Small intestine (tissue), 16 donors: ENCODE measurements at places on chromosomes 13 and 19. TPM values are rescaled to one million over a fixed set of nuclear protein-coding genes. Genes with fewer than 3 reads are reported as not detected.

Gene FXYD7
- polyA plus RNA-seq = 0.38 TPM

Gene DCLK1
- not detected for polyA plus RNA-seq

Gene MISP3
- 13.0 TPM for polyA plus RNA-seq

Gene TMEM59L
- polyA plus RNA-seq = 1.3 TPM

Gene GTF3A
- 98.2 TPM for polyA plus RNA-seq

Gene ZNF345
- 0.54 TPM for polyA plus RNA-seq

Gene CD37
- 2.7 TPM for polyA plus RNA-seq

Gene CBY2
- not detected for polyA plus RNA-seq

Gene PRTN3
- polyA plus RNA-seq = 0.41 TPM

DNA sequence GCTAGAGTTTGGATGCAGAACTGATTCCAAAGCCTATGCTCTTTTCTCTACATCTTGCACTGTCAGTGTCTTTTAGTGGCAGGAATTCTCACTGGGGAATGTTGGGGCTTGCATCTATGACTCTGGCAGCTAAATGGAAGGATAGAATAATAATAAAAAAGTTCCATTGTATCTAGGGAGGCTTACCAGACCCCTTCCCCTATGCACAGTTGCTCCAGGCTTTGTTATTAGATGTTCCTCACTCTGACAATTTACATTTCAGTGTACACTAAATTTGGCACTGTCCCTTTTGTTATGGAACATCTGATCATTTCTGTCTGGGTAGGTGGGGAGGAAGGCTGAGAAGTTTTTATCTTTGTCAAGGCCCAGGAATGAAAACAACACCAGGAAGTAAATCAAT lies 3.7 kb upstream of the TRIM13 start:
- H3K4me1 ChIP-seq = no peaks in the 10 kb centered on the region
- no peak overlapping the region for H3K27ac ChIP-seq
- no peaks in the 10 kb centered on the region for H3K27me3 ChIP-seq
- DNase-seq = no peak

- DNase-seq = no peak
- peaks cover 4% of the 10 kb centered on the region for H3K36me3 ChIP-seq
- H3K27ac ChIP-seq = no peak overlapping the region
- no peak overlapping the region for H3K4me3 ChIP-seq
Measured at GRCh38 chr13:41064493-41064892, 3.2 kb downstream of the WBP4 start.

- H3K36me3 ChIP-seq = no peaks in the 10 kb centered on the region
- H3K4me3 ChIP-seq = peak overlapping the region; percentile 53
- H3K27ac ChIP-seq = peak overlapping the region; percentile 74
- no peak for DNase-seq
- H3K4me1 ChIP-seq = peaks cover 3% of the 10 kb centered on the region
- no peaks in the 10 kb centered on the region for H3K27me3 ChIP-seq
Measured at GRCh38 chr19:52188822-52189734, 774 bp upstream of the PPP2R1A start.

GRCh38 chr19:54317108-54317964 lies 4.4 kb upstream of the LILRA5 start:
- H3K36me3 ChIP-seq = no peaks in the 10 kb centered on the region
- no peaks in the 10 kb centered on the region for H3K4me1 ChIP-seq
- no peaks in the 10 kb centered on the region for H3K27me3 ChIP-seq

GRCh38 chr13:94656176-94656575 lies 54.5 kb downstream of the GPR180 start:
- H3K4me1 ChIP-seq = no peaks in the 10 kb centered on the region
- H3K4me3 ChIP-seq = no peak overlapping the region
- no peaks in the 10 kb centered on the region for H3K27me3 ChIP-seq
- no peak for DNase-seq

GRCh38 chr13:23703246-23703860 lies 133.1 kb downstream of the TNFRSF19 start:
- H3K27ac ChIP-seq = no peak overlapping the region
- no peaks in the 10 kb centered on the region for H3K27me3 ChIP-seq
- no peak for DNase-seq
- H3K4me3 ChIP-seq = no peak overlapping the region
- H3K4me1 ChIP-seq = no peaks in the 10 kb centered on the region

DNA sequence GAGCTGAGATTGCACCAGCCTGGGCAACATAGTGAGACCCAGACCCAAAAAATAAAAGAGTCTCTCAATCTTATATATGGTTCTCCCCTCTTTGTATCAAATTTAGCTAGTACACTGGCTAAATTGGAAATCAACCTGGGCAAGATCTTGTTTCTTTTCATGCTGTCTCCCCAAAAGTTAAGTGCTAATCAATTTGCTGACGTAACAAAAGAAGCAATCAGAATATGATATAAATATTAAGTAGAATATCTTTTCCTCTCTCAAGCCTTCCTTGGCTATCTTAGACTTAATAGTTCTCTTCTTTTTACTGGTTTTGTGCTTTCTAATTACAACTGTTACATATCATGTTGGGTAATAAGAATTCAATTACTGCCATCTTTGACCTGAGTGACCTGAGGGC lies 258.9 kb downstream of the KCNRG start:
- no peaks in the 10 kb centered on the region for H3K27me3 ChIP-seq
- H3K4me3 ChIP-seq = no peak overlapping the region
- H3K27ac ChIP-seq = no peak overlapping the region
- H3K36me3 ChIP-seq = no peaks in the 10 kb centered on the region
- no peaks in the 10 kb centered on the region for H3K4me1 ChIP-seq
- DNase-seq = no peak

- no peak overlapping the region for H3K4me3 ChIP-seq
- no peaks in the 10 kb centered on the region for H3K36me3 ChIP-seq
- H3K27me3 ChIP-seq = no peaks in the 10 kb centered on the region
- no peak for DNase-seq
Measured at GRCh38 chr13:101655435-101655834, 203.0 kb downstream of the ITGBL1 start.

DNA sequence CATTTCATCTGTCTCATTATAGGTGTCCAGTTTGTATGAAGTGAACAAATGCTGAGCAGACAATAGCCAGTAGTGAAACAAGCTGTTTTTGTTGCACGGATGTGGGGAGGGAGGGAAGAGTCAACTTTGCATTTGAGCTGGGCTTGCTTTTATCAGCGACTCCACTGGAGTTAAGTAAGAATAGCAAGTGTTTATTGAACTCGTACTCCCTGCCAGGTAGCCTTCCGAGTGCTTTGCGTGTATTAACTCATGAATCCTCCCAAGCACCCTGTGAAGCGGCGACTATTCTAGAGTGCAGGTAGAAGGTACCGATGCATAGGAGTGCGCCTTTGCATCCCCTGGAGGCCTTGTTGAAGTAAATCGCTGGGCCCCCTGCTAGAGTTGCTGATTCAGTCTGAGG lies 4.7 kb upstream of the ZNF444 start:
- no peaks in the 10 kb centered on the region for H3K27me3 ChIP-seq
- no peak overlapping the region for H3K4me3 ChIP-seq
- no peaks in the 10 kb centered on the region for H3K4me1 ChIP-seq
- no peak overlapping the region for H3K27ac ChIP-seq
- H3K36me3 ChIP-seq = no peaks in the 10 kb centered on the region

GRCh38 chr19:795073-795611 lies 2.1 kb upstream of the PTBP1 start:
- no peak for DNase-seq
- H3K27ac ChIP-seq = no peak overlapping the region
- H3K4me3 ChIP-seq = no peak overlapping the region
- no peaks in the 10 kb centered on the region for H3K27me3 ChIP-seq

DNA sequence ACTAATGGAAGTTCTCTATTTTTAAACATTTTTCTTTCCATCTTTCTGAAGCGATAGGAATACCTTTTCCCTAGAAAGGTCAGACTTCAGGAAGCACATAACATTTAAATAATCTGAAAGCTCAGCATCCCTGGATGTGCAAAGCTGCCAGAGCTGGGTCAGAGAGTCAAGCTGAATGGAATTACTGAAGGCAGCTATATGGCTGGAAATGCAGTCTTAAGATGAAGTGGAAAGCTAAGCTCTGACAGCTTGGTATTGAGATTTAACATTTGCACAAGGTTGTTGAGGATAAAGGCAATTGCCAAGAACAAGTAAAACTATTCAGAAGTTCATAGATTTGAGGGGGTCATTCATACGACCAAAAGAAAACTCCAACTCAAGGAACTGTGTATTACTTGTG lies 28.8 kb downstream of the HTR2A start:
- H3K27ac ChIP-seq = no peak overlapping the region
- H3K4me1 ChIP-seq = peaks cover 3% of the 10 kb centered on the region
- H3K27me3 ChIP-seq = no peaks in the 10 kb centered on the region
- no peak for DNase-seq
- H3K36me3 ChIP-seq = no peaks in the 10 kb centered on the region
- no peak overlapping the region for H3K4me3 ChIP-seq

- peak; percentile 84 for DNase-seq
- no peaks in the 10 kb centered on the region for H3K27me3 ChIP-seq
- peaks cover 69% of the 10 kb centered on the region for H3K36me3 ChIP-seq
- peaks cover 2% of the 10 kb centered on the region for H3K4me1 ChIP-seq
Measured at GRCh38 chr19:11197291-11198174, at the start of gene KANK2. Gene KANK2 (minus strand): TSS chr19:11197545. CDS start chr19:11194511, 3,034 bp downstream.

GRCh38 chr13:25377244-25377962 lies 5.6 kb downstream of the ATP8A2 start:
- H3K36me3 ChIP-seq = no peaks in the 10 kb centered on the region
- no peak for DNase-seq
- no peak overlapping the region for H3K27ac ChIP-seq
- H3K4me3 ChIP-seq = no peak overlapping the region

- no peaks in the 10 kb centered on the region for H3K27me3 ChIP-seq
- H3K4me3 ChIP-seq = no peak overlapping the region
- DNase-seq = no peak
- no peaks in the 10 kb centered on the region for H3K4me1 ChIP-seq
- H3K36me3 ChIP-seq = no peaks in the 10 kb centered on the region
- no peak overlapping the region for H3K27ac ChIP-seq
Measured at GRCh38 chr19:52518646-52519045, 8.8 kb upstream of the ZNF808 start.

GRCh38 chr13:65882810-65883209 lies 1347.3 kb downstream of the PCDH9 start:
- H3K27me3 ChIP-seq = no peaks in the 10 kb centered on the region
- H3K27ac ChIP-seq = no peak overlapping the region
- H3K4me1 ChIP-seq = no peaks in the 10 kb centered on the region
- H3K36me3 ChIP-seq = no peaks in the 10 kb centered on the region
- no peak overlapping the region for H3K4me3 ChIP-seq

GRCh38 chr19:2150794-2151338 lies 500 bp downstream of the AP3D1 start:
- peak overlapping the region; percentile 88 for H3K4me3 ChIP-seq
- H3K4me1 ChIP-seq = peaks cover 7% of the 10 kb centered on the region
- H3K36me3 ChIP-seq = no peaks in the 10 kb centered on the region
- no peak for DNase-seq
- H3K27me3 ChIP-seq = no peaks in the 10 kb centered on the region
